ENCODE measurements at places on chromosomes 7 and 10.

GRCh38 chr7:84454174-84454959, 259.8 kb upstream of the SEMA3A start:
- no peak for DNase-seq

- no peak for DNase-seq
Observed at GRCh38 chr7:119916501-119916900, 356.5 kb upstream of the KCND2 start.

DNA sequence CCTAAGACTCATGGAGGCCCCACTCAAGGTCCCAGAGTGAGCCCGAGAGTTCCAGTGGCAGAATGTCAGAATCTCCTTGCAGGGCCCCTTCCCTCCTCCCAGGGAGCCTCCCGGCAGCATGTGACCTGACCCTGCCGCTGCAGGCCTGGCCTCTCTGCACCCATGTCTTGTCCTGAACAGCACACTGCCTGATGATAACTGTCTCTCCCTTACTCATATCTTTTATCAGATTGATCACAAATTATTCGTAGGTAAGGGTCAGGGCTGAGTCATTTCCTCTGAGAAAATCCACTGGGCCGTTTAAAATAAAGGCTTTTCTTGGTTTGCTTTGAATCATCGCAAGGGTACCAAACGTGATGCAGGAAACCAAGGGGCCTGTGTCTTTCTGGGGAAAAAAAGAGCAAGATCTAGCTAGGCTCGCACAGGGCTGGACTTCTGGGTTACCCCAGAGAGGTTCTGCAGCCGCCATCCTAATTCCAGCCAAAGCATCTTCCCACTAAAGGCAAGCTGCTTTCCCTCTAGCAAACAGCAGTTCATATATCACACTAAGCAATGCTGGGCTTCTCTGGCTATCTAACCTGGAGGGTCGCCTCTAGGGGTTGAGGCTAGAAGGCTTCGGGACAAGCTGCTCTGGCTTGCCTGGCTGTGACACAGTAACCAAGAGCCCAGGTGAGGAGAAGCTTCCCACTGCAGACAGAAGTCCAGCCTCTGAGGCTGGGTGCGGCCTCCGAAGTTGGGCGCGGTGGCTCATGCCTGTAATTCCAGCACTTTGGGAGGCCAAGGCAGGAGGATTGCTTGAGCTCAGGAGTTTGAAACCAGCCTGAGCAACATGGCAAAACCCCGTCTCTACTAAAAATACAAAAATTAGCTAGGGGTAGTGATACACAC, 104.9 kb downstream of the SPDYE5 start:
- DNase-seq, result no peak

- no peak for DNase-seq
Observed at GRCh38 chr10:57905861-57906260, 361.8 kb downstream of the IPMK start.

DNA sequence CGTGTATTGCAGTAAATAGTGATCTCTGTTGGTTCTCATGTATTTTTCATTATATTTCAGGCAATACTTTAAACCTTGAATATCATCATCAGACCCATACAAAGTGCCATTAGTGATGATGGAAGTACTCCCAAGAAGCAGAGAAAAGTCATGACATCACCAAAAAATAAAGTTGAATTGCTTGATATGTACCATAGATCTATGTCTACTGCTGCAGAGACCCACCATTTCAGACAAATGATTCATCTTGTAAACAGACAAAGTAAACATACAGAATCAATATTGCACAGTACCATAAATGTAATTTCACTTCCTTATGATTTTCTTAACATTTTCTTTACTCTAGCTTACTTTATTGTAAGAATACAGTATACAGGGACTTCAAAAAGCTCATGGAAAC, 347.8 kb downstream of the IPMK start:
- no peak for DNase-seq

DNA sequence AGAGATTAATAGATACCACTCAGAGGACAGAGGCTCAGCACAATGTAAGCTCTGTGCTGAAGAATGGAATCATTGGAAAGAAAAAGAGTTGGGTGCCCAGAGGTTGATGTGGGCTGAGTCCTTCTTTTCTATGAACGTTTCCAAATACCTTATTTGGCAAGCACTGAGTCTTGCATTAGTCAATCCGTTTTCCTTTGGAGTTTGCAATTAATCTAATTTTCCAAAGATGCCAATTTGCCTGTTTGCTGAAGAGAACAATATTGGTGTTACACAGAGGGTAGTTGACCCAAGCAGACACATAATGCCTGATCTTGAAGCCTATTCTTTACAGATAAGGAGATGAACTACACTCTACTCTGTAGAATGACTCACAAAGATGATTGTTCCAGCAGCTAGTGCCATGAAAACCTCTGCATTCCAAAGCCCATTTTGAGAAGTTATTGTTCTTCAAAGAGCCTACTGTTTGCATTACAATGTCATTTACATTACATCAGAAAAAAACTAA, 55.4 kb upstream of the MET start:
- DNase-seq, result no peak

DNA sequence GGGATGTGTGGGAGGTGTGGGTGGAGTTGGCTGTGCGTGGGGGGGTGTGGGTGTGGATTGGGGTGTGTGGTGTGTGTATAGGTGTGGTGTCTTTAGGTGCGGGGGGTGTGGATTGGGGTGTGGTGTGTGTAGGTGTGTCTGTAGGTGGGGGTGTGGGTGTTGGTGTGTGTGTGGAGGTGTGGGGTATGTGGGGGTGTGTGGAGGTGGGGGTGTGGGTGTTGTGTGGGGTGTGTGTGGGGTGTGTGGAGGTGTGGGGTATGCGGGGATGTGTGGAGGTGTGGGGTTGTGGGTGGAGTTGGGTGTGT, 33.9 kb downstream of the SPDYE17 start:
- DNase-seq, result no peak

DNA sequence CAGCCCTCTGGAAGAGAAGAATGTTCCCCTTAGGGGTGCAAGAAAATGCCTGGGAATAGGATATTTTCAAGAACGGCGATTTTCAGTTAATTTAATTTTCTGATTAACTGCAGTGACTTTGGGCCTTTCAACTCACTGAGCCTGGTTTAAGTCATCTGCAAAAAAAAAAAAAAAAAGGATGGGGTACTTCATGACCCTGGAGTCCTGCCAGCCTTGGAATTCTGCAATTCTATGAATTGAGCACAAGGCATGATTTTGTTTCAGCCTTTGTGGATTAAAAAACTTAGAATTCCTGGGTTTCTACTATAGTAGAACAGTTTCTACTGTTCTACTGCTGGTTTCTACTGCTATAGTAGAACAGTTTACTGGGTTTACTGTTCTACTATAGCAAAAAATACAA, 58.3 kb upstream of the CALD1 start:
- DNase-seq, result no peak

DNA sequence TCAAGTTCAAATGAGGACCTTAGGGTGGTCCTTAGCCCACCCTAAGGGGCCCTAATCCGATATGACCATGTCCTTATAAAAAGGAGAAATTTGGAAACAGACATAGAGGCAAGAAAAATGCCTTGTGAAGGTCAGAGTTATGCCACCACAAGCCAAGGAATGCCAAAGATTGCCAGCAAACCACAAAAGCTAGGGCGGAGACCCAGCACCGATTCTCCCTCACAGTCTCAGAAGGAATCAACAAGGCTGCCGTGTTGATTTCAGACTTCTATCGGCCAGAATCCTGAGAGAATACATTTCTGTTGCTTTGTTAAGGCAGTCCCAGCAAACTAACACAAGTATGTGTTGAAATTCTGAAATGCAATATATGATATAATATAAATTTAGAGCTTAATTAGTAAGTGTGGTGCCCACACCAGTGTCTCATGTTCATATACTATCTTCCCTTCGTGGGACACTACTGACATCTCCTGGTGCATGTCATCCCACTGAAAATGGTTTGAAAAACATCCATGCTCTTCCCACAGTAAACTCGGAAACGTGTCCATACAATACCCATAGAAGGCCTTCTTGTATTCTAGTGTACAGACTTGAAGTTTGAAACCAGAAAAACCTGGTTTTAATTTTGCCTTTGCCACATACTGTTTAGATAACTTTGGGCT, 349.0 kb downstream of the TNS3 start:
- no peak for DNase-seq

- no peak for DNase-seq
Observed at GRCh38 chr10:4721999-4722753, 103.8 kb upstream of the AKR1E2 start.

GRCh38 chr10:62348029-62348428, 26.1 kb upstream of the ZNF365 start:
- no peak for DNase-seq

- no peak for DNase-seq
Observed at GRCh38 chr10:17161775-17162174, 32.2 kb upstream of the CUBN start.

DNA sequence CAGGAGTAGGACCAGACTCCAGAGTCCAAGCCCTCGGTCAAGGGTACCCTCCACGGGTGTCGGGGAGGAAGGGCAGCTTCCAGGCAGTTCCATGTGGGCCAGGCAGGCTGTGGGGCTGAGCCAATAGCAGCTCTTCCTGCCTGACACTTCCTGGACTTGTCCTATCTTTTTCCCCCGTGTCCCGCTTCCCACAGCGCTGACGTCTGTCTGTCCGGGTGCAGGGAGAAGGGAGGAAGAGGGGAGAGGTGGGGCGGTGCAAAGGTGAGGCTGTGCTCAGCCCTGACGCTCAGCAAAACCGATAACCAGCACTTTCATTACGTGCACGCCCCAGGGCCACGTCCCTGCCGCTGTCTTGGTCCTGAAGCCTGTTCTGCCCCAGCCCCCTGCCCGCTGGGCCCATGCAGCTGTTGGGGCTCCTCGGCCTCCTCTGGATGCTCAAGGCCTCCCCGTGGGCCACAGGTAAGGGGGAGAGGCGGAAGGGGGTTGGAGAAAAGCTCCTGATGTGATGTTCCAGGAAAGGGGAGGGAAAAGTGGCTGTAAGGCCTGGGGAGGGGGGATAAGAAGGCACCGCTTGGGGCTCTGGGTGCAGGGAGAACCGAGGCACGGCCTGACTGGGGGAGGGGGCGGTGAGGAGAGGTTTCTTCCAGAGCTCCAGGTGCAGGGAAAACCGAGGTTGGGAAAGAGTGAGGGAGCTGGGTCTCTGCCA, at the start of gene MUC3A:
TSS of gene MUC3A (plus strand) at position 308 of the 706 bp plus-strand sequence. CDS start at position 399, 91 bp downstream.
- no peak for DNase-seq

DNA sequence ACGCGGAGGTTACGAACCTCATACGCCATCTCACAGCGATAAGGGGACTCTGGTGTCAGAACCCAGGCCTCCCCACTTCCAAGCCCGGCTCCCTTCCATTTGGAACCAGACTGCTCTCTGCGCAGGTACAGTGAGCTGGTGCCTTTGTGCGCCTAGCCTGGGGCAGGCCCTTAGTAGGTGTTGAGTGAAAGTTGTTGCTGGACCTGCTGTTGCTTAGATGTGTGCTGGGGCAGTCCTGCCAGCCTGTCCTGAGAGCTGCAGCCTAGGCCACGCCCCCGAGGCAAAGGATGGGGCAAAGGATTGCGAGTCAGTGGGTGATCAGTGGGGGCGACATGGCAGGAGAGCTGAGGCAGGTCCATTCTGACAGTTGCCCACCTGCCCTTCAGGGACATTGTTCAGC, 72.5 kb upstream of the BTBD16 start:
- no peak for DNase-seq

GRCh38 chr7:131338173-131338572, 10.5 kb downstream of the MKLN1 start:
- no peak for DNase-seq

- DNase-seq, result no peak
Observed at GRCh38 chr7:132328760-132329159, 247.5 kb downstream of the PLXNA4 start.

DNA sequence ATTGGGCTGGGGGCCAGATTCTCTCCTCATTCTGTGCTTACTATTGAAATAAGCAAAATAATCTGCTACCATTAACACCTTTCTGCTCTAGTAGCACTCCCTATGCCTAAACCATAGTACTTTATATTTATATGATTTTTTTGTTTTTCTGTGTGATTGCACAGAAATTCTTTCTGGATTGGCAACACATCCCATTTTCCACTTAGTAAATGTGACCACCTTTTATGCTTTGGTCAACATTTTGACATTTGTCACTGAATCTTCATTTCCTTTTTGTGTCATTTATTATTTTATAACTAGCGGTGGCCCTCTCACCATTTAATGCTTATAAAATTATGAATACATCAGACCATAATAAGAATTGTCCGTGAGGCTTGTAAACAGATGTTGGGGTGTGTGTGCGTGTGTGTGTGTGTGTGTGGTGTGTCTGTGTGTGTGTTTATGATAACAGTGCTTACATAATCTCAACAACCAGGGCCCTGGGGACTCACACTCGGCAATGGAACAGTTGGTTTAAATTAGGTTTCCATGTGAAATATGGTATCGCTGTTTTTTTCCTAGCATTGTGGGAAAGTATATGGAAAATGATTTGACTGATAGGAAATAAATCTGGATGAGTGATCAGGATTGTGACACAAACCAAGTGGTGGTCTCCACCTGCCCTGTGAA, 138.9 kb downstream of the NOC3L start:
- no peak for DNase-seq

GRCh38 chr7:131537571-131537978, 18.9 kb downstream of the PODXL start:
- DNase-seq, result no peak

GRCh38 chr7:133117452-133117851, 35.6 kb upstream of the CHCHD3 start:
- DNase-seq, result no peak

DNA sequence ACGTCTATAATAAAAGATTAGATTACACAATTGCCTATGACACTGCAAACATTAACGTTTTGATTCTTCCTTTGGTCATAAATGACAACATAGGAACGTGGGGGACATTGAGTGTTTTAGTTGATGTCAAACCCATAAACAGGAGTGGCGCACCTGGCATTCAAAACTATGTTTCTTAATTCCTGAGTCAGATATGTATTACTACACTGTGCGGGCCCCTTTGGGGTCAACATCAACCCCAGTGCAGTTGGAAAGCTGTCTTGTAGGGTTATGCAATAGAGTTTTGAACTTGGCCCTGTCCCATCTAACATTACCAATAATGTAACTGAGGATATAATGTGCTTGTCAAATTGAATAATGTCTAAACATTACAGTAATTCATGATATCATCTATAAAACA, 156.5 kb downstream of the CSTF2T start:
- DNase-seq, result no peak

GRCh38 chr10:102597131-102597991, 46.9 kb upstream of the TRIM8 start:
- DNase-seq, result no peak

DNA sequence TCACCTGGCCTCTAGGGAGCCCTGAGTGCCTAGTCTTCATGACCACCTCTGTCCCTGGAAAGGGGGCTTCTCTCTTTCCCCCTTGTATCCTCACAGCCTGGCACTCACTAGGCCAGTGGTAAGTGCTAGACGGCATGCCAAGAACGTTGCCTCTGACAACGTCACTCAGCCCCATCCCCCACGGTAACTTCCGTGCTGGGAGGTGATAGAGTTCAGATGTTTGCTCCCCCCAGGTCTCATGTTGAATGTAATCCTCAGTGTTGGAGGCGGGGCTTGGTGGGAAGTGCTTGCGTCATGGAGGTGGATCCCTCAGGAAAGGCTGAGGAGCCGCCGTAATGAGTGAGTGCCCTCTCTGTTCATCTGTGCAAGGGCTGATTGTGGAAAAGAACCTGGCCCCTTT, 343.3 kb upstream of the MKI67 start:
- DNase-seq, result no peak

DNA sequence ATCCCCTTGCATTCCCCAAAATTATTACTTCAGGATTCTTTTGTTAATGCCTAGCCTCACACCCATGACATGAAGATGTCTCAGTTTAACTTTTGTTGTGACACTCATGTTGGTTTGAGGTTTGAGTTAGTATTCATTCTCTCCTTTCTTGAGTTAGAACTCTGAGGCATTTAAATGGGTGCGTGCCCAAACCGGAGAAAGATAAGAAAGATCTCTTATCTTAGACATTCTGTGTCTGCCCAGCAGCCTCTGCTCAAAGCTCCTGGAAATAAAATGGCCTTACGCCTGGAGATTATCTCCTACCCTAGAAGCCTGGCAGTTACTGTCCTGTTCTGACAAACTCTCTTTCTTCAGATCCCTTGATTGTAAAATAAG, 26.3 kb downstream of the WBP1L start:
- no peak for DNase-seq
